ENCODE measurements at places on chromosomes 4 and X.

- DNase-seq, result no peak
Measured at GRCh38 chr4:55615008-55615407, 21.1 kb downstream of the NMU start.

- DNase-seq, result no peak
Measured at GRCh38 chr4:52711834-52712250, 39.4 kb downstream of the ERVMER34-1 start.

DNA sequence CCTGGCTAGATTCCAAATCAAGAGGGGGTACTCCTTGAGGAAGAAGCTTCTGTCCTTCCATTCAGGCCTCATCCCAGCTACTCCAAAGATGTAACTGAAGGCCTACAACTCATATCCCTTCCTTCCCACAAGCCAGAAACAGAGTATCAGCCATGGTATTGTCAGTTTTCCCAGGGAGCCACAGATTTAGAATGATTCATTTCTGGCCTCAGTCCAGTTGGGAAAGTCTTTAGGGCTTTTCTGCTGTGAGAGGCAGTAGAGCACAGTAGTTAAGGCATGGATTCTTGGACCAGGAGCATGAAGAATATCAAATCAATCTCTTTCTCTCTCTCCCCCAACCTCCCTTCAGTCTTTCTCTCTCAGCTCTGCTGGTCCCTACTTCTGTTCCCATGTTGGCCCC, 505.0 kb downstream of the BCOR start:
- DNase-seq, result peak; percentile 50

- DNase-seq, result peak; percentile 27
Measured at GRCh38 chr4:176054942-176055341, 10.7 kb upstream of the WDR17 start.

DNA sequence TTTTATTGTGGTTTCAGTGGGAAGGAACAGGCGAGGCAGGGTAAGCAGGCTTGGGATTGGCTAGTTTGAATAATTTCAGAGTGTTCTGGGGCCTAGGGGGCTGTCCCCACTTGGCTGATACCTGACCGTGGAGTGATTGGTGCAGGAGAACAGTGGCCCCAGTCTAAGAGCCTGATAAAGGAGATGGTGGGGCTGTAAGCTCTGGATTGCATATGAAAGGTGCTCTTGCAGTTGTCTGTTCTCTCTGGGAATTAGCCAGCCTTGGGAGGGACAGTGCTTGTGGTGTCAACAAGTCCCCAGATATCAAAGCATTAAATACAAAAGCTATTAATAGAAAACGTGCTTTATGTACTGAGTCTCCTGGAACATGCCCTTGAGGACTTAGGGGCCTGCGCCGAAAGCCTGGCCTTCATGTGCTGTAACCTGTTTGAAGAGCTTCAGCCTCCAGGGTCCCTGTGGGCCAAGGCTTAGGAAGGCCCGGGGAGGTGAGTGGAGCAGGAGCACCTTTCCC, 30.4 kb upstream of the CLTRN start:
- no peak for DNase-seq

Data from NCI-H446 (cell line).